Spinal cord (tissue), 10 donors: ENCODE measurements at places on chromosomes 5 and 9. TPM values are rescaled to one million over a fixed set of nuclear protein-coding genes. Genes with fewer than 3 reads are reported as not detected.
A peak's percentile ranks its signal among the peaks of the same experiment; 100 is the strongest.

DNA sequence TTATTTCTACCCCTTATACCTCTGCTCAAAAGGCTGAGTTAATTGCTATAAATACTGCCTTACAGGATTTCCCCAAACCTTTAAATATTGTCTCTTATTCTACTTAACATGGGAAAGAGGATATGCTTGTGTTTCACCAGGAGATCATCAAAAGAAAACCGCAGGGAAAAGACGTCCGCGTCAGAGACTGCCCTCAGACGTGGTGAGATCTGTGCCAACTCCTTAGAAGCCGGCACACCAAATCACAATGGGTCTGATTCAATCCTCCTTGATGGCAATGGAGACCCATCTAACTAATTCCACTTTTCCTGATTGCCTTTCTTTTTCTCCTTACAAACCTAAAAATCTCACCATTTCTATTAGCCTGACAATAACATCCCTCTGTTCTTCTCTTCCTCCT is 55.0 kb downstream of the SH3PXD2B start:
- DNase-seq = no peak

DNA sequence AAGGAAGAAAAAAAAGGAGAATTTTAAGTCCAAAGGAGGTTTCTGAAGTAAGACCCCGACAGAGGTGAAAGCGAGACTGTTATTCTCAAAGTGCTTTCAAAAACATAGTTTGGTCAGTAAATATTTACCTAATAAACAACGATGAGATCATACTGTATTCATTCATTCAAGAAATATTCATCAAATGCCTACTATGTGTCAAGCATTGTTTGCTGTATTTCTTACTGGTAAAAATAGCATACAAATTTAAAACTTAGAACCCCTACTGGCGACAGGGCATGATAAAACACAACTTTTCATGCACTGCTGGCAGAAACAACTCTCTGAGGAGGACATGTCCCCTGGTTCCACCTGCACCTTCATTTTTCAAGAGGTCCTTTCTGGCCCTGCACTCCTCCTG is 190.7 kb downstream of the CDK5RAP2 start:
- no peak for DNase-seq

DNA sequence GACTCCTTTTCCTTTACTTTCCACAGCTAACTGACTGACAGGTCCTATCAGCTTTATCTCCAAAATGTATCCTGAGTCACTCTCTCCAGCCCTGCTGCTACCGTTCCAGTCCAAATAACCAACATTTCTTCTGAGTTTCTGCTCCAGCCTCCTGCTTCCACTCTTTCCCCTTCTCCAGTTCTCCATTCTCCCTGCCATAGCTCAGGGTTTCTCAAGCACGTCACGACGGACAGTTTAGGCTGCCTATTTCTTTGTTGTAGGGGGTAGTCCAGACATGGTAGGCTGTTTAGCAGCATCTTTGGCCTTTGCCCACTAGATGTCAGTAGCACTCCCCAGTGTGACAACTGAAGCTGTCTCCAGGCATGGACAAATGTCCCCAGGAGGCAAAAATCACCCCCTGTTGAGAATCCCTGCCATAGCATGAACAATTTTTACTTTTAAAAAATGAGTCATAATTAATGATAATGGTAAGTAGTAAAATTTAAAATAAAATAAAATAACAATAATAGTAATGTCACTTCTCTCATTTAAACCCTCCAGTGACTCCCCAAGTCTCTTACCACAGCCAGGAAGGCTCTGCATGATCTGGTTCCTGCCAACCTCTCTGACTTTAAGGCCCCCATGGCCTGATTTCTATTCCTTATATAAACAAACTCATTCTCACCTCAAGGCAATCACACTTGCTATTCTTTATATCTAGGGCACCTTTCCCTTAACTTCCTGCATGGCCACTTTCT is 105.4 kb upstream of the FER start:
- DNase-seq = peak; percentile 35

GRCh38 chr5:124842725-124843595 is 96.5 kb upstream of the ZNF608 start:
- no peak for DNase-seq

Gene ST8SIA4
- 22.8 TPM for total RNA-seq

DNA sequence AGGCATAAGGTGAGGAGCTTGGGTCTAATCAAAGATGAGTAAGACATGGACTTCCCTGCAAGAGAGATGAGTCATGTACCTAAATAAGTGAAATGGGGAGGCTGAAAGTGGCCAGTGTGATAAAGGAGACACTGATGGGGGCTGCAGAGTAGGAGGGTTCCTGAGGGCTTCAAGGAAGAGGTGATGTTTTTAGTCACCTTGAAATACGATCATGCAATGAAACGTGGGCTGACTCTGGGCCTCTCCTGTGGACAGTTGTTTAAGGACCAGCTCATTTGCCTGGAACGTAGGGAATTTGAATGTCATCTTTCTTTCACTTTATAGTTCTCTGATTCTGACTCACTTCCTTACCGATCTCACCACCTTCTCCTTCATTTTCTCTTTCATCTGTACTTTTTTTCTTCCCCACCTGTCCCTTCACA is 49.6 kb upstream of the CPLX2 start:
- DNase-seq = no peak
